ENCODE measurements at places on chromosomes 1 and 21.

DNA sequence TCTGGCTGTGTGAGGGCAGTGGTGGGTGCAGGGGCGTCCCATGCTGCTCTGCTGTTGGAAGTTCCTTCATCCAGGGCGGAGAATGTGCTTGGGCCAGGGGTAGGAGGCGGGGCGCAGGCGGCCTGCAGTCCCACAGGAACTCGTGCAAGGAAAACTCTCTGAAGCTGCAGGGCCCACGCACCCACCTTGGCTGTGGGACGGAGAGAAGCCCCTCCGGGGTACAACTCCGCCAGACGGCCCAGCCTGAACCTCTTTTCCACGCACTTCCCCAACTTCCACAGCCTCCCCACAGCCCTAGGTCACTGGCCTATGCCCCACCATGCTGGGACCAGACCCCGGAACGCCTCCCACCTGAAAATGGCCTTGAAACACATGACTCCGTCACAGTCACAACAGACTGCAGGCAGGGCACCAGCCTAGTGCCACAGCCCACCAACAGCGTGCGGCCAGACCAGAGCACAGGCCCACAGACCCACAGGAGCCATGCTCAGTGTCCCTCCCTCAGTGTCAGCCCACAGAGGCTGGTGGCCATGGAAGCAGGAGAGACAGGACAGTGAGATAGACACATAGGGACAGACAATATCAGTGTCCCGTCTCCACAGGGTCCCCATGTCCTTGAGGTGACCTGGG, 47.8 kb downstream of the WNT9A start:
- DNase-seq = no peak

- no peak for DNase-seq
Measured at GRCh38 chr1:16087733-16088132, 14.3 kb upstream of the FAM131C start.

DNA sequence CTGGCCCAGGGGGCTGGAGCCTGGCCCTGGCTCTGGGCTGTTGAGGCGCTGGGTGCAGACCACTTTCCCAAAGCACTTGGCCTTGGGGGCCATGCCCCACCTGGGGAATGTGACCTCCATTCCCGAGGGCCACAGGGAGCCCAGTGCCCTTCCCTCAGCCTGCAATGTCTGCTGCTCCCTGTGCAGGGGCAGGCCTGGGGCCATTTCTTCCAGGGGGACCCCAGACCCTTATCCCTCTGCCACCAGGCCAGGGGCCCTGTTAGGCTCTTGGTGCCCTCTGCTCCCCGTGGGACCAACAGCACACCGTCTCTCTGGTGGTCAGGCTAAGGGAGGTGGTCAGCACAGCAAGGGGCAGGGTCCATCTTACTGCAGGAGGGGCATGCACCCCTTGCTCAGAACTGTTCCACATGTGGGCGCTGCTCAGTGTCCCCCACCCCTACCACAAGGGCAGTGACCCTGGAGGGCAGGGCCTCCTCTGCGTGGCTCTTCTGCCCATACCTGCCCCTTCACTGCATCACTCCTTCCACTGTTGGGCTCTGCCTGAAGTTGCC, 1.1 kb upstream of the TMEM52 start:
- no peak for DNase-seq

- DNase-seq = peak; percentile 64
Measured at GRCh38 chr1:228378873-228379460, 27.7 kb downstream of the TRIM11 start.

GRCh38 chr1:223508796-223509195, 115.6 kb downstream of the CCDC185 start:
- no peak for DNase-seq

DNA sequence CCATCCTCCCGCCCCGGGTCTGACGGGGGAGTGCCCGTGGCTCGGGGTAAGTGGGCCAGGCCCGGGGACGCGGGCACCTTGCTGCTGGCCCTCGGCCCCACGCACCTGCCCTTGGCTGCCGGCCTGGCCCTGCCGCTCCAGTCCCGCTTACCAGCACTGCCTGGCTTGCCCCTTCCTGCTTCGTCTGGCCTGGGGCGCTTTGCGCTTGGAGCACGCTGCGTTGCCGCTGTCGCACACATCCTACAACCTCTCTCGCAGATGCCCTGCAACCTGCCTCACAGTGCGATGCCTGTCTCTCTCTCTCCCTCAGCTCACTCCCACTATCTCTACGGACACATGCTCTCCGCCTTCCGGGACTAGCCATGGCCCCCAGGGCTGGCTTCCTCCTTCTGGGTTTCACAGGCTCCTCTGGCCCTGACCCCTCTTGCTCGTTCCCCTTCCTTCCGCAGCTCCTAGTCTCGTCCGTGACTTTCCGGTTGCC, 9.7 kb downstream of the MYOG start:
- DNase-seq = no peak

DNA sequence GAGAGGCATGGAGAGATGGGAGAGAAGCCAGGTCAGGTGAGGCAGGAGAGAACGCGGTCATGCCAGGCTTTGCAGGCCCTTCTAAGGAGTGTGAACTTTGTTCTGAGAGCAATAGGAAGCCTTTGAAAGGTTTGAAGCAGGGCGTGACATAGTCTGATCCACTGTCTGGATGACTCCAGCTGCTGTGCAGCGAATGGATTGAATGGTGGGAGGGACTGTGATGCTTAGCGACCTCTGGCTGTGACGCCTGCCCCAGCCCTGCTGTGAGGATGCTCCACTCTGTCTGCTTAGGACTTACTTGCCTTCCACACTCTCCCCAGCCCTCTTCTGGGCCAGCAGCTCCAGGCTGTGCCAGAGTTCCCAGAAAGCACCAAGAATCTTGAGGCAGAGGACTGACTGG, 41.8 kb upstream of the POU3F1 start:
- peak; percentile 76 for DNase-seq
